Stimulated activated CD4-positive, alpha-beta T cell treated with anti-CD3 and anti-CD28 coated beads, Interleukin-2, amount 100 ng/mL, for 24 hours (primary cell): ENCODE measurements at places on chromosomes 4 and X.

- DNase-seq: no peak
Measured at GRCh38 chr4:24881508-24882196, 31.2 kb downstream of the CCDC149 start.

- no peak for DNase-seq
Measured at GRCh38 chr4:57151481-57151880, 41.3 kb upstream of the IGFBP7 start.

DNA sequence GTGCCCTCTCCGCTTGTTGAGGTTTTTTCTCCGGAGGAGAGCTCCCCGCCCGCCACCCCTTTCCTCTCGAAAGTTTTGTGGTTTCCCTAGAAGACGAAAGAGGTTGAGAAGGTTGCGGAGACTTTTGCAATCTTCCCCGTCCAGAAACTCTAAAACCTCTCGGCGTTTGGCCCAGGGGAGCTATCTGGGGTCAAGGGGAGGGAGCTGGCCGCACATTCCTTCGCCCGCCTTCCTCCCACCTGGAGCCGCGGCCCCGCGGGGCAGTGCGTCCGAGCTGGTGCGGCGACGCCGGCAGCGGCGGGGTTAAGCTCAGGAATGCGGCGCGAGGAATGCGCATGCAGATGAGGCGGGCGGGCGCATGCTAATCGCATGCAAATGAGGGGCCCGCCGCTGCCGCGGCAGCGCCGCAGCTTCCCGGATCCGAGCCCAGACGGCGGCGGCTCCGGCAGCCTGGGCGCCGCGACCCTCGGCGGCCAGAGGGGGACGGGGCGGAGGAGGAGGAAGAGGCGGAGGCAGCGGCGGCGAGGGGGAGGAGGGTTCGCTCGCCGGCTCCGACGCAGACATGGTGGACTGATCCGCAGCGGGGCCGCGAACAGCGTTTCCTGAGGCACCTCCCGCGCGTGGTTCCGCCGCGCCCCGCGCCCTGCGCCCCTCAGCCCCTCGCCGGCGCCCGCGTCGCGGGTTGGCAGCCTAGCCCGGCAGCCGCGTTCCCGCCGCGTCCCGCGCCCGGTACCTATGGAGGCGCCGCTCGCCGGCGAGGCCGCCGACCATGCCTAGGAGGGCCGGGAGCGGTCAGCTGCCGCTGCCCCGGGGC, at the start of gene WWC2:
Gene WWC2 (plus strand): TSS at position 535 of the 814 bp plus-strand sequence. CDS start 235 bp downstream, at position 770.
- DNase-seq: peak; percentile 63

DNA sequence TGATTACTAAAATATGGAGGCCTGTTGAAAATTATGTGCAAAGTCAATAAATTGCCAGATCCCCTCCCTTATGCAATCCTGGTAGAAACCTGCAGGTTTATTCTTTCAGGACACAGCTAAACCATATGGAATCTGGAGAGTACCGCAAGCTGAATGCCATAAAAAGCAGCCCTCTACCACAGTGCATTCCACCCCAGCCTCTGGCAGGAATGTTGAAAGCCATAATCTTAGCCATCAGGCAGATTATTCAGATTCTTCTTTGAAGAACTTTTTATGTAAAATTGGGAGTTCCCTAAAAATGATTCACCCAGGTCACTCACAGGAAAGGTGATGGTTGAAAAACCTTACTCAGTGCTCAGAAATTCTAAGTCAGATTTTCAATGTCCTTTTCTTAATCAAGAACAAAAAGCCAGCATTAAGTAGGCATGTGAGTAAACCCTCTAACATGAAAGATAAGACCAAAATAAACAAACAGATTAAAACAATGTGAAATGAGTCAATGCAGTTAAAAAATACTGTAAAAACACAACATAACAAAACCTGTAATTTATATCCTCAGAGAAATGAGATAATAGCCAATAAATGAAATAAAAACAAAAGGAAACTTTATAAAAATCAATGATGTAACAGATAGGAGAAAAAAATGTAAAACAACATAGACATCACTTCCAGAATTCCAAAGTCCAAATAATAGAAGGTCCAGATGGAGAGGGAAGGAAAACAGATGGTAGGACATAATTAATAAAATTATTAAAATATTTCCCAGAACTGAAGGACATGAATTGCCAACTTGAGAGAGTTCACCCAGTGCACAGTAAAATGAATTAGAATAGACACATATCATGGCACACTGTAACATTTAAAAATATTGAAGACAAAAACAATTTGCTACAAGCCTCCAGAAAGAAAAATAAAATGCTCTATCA, 226.9 kb downstream of the FSTL5 start:
- no peak for DNase-seq

- peak; percentile 42 for DNase-seq
Measured at GRCh38 chrX:54357414-54358377, at the start of gene WNK3. Gene WNK3, minus strand, starts transcription at chrX:54358046.

GRCh38 chr4:157992038-157992705, 180.7 kb downstream of the GASK1B start:
- DNase-seq: no peak

- DNase-seq: no peak
Measured at GRCh38 chrX:124504111-124504983, 158.0 kb downstream of the SH2D1A start.

DNA sequence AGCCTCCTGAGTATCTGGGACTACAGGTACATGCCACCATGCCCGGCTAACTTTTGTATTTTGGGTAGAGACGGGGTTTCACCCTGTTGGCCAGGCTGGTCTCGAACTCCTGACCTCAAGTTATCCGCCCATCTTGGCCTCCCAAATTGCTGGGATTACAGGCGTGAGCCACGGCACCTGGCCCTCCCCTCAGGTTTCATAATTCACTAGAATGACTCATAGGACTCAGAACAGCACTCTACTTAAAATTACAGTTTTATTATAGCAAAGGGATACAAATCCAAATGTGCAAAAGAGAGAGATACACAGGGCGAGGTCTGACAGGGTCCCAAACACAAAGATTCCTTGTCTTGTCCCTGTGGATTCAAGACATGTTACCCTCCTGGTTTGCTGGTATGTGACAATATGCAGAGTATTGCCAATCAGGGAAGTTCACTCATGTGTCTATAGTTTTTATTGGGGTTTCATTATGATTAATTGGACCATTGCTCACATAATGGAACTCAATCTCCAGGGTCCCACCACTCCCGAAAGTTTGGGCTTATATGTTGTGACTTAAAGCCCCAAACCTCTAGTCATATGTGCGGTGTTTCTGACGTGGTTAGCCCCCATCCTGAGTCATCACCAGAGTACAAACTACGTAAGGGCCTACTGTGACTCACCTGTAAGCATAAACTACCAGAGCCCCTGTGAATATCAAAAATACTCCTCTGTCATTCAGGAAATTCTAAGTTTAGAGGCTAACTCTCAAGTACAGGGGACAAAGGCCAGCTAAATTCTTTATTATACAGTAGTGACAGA, 5.2 kb downstream of the YIPF6 start:
- DNase-seq: peak; percentile 60

- DNase-seq: peak; percentile 68
Measured at GRCh38 chrX:102950908-102951866, 14.1 kb downstream of the RAB40AL start.

GRCh38 chr4:95170176-95170575, 378.6 kb downstream of the UNC5C start:
- DNase-seq: no peak

GRCh38 chr4:79757600-79757999, 315.4 kb downstream of the ANTXR2 start:
- DNase-seq: no peak

- peak; percentile 60 for DNase-seq
Measured at GRCh38 chrX:1531096-1531890, 5.7 kb downstream of the P2RY8 start.

DNA sequence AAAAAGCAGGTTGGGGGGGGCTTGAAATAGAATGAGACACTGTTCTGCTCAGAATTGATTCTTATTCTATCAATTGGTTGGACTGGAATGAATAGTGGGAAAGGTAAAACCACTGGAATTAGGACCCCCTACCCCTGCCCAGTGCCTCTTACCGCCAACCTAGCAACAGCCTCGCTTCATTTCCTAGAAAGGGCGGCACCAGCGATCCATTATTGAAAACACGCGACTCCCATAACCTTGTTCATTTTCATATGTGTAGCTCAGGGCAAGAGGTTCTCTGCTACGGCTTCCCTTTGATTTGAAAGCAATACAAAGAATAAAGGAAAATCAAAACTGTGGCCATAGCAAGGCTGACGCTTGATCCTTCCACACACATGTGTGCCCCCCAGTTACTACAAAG, 33.7 kb downstream of the IDS start:
- no peak for DNase-seq
